Vagina (tissue), 2 donors: ENCODE measurements at places on chromosomes 7 and 10. TPM values are rescaled to one million over a fixed set of nuclear protein-coding genes. Genes with fewer than 3 reads are reported as not detected.
A peak's percentile ranks its signal among the peaks of the same experiment; 100 is the strongest.

- DNase-seq, result no peak
Measured at GRCh38 chr7:47506382-47507339, 75.2 kb downstream of the TNS3 start.

Gene PTPRE
- 77.6 TPM for total RNA-seq

DNA sequence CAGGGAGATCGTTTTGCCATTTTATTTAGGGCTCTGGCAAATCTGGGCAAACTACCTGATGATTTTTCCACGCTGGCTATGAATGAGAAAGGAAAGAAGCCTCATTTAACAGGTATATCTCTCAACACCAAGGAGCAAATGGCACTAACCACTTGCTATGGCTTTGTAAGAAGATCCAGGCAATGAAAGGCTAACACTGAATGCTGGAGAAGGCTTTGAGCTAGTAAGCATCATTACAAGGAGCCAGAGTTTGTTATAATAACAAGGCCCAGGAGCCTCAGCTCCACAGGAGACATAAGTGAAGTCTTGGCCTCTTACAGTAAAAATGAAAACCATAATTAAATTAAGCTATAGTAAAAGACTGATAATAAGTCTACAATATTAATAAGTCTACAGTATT lies 123.1 kb downstream of the CNOT4 start:
- DNase-seq, result no peak

GRCh38 chr10:6348096-6348874 lies 145.6 kb downstream of the PFKFB3 start:
- DNase-seq, result no peak

DNA sequence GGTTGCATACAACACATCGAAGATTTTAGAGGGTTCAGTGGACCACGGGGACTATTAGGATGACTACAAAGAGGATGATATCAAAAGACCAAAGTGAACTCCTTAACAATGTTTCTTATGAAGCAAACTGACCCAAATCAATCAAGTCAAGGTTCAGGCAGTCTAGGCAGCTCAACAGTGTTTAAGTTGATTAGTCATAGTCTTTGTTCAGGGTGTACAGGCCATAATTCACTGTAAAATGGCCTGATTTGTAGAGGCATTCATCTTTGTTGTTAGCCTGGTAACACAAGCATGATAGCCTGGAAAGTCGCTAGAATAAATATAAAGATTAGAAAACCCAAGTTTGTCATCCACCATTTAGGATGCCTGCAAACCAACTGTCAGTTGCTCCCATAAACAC lies 32.6 kb downstream of the ANTXRL start:
- DNase-seq, result no peak

DNA sequence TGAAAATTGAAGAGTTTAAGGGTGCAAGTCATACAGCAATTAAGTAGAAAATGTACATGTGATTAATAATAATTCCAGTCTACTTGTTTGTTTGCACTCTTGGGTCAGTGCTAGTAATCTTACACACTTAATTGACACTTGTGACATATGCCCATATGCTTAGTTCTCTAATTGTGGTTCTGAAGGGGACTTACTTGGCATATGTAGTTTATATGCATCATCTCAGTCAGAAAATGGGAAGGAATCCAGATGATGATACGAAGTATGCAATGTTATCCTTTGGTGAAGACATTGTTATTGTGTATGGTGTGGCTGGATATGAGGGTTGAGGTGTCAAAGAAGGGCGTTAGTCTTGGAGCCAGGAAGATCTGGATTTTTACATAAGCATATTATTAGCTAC lies 193.5 kb upstream of the HDAC9 start:
- DNase-seq, result no peak

GRCh38 chr7:55438085-55438756 lies 73.1 kb downstream of the LANCL2 start:
- no peak for DNase-seq

GRCh38 chr10:91024541-91024940 lies 103.7 kb upstream of the ANKRD1 start:
- DNase-seq, result no peak

Gene CPA4
- 8.8 TPM for total RNA-seq

GRCh38 chr7:143005632-143006260 lies 21.2 kb downstream of the OR9A2 start:
- no peak for DNase-seq

Gene ARHGEF35
- 8.3 TPM for total RNA-seq

- DNase-seq, result no peak
Measured at GRCh38 chr7:112018305-112019030, 187.7 kb downstream of the DOCK4 start.

GRCh38 chr7:138169441-138169851 lies 93.2 kb downstream of the AKR1D1 start:
- DNase-seq, result no peak

GRCh38 chr10:1368842-1369171 lies 312.6 kb downstream of the WDR37 start:
- DNase-seq, result peak; percentile 95

DNA sequence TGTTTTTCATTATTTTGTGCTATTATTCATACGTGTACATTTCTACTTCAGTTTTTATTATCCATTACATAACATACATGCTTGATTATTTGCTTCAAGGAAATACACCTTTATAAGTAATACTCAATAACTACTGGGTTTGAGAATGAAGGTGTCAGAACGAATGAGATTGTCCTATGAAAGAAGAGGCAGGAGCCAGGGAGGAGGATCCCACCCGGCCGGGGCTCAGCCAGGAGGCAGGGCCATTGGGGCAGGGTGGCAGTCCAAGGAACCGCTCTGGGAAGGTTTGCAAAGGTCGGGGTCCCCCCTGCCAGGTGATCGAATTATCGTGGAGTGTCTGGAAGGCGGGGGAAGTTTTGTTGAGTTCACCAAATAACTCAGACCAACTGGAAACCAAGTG lies 9.1 kb downstream of the TRIM56 start:
- DNase-seq, result no peak

- DNase-seq, result no peak
Measured at GRCh38 chr10:83076443-83076842, 1062.9 kb upstream of the GHITM start.

GRCh38 chr10:70328967-70329366 lies 45.2 kb upstream of the NPFFR1 start:
- no peak for DNase-seq

- no peak for DNase-seq
Measured at GRCh38 chr7:30183749-30184369, 49.1 kb downstream of the MTURN start.

DNA sequence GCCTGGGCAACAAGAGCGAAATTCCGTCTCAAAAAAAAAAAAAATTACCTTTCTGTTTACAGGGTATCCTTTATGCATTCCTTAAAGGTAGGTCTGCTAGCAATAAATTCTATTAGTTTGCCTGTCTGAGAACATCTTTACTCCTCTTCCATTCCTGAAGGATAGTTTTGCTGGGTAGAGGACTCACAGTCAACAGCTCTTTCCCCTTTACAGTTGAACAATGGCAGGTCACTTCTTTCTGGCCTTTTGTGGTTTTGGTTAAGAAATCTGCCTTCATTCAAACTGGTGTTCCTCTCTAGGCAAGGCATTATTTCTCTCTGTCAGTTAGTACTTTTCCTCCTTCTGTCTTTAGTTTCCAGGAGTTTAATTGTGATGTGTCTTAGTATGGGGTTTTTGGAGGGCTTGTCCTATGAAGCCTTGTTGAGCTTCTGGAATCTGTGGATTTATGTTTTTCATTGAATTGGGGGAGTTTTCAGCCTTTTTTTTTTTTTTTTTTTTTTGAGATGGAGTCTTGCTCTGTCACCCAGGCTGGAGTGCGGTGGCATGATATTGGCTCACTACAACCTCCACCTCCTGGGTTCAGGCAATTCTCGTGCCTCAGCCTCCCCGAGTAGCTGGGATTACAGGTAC lies 4.8 kb upstream of the DNAAF5 start:
- no peak for DNase-seq

DNA sequence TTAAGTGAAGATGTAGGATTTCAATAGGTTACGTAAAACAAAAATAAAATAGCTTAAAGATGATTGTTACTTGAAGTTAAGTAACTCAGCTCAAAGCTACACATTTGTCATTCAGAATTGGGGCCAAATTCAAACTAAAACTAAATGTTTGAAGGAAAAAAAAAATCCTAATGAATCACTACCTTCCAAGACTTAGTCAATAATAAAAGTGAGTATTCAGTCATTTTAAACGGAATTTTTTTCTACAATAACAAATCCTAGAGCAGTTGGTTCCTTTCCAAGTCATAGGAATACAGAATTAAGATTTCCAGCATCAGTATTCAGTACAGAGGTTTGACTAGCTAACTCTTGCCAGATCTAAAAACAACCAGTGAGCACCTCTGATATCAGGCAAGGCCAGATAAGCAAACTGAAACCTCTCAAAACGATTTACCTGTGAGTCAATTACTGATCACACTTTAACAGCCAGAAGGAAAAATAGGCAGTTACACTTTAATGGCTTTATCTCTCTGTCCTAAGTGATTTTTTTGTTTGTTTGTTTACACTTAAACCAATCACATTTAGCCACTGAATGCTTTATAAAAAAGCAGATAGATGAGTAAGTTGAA lies 669.8 kb upstream of the ANKRD30A start:
- no peak for DNase-seq

DNA sequence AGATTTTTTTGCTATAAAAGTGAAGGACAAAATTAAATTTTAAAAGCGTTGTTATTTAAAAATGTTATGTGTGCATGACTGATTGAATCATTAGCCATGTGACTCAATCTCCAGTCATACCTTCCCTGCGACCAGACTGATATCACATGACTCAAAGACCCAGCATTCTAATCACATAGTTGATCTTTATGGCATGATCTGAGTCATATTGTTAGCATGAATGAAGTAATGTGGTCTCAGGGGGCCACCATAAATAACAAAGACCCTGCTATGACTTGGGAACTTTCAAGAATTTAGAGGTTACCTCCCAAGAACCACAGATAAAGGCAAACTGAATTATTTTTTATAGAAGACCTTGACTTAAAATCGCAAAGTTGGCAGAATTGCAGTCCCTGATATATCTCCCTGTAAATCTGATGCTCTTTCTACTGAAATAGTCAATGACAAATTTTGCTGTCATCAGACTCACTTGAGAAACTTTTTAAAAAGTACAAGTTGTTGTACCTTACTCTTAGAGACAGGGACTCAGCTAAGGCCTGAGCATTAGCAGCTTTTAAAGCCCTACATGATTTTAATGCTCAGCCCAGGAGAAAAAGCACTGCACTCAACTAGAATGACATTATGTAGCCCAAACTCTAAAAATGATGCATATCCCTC lies 717.3 kb downstream of the XPNPEP1 start:
- no peak for DNase-seq
